Vagina (tissue), 2 donors: ENCODE measurements at places on chromosomes 12 and 14. TPM values are rescaled to one million over a fixed set of nuclear protein-coding genes. Genes with fewer than 3 reads are reported as not detected.

LBHD2 gene
- not detected for total RNA-seq

- no peaks in the 10 kb centered on the region for H3K27me3 ChIP-seq
- H3K36me3 ChIP-seq: peaks cover 67% of the 10 kb centered on the region
- H3K4me3 ChIP-seq: no peak overlapping the region
- no peaks in the 10 kb centered on the region for H3K4me1 ChIP-seq
Observed at GRCh38 chr12:122489038-122489437, 11.7 kb downstream of the ZCCHC8 start.

DNA sequence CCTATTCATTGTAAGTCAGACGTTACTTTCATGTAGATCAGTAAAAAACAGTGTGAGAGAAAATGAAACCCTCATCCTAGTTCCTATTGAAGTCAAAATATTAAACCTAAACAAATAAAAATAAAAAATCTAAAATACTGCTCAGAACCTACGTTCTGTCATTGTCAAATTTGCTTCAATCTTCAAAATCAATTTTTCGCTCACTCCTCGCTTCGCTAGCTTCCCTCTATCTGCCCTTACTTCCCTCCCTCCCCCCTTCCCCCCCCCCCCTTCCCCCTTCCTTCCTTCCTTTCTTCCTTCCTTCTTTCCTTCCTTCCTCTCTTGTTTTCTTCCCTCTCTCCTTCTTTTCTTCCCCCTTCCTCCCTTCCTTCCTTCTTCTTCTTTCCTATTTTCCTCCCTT is 310.9 kb upstream of the PDE3A start:
- no peaks in the 10 kb centered on the region for H3K4me1 ChIP-seq
- H3K27me3 ChIP-seq: no peaks in the 10 kb centered on the region
- H3K4me3 ChIP-seq: no peak overlapping the region
- no peak overlapping the region for H3K27ac ChIP-seq

DNA sequence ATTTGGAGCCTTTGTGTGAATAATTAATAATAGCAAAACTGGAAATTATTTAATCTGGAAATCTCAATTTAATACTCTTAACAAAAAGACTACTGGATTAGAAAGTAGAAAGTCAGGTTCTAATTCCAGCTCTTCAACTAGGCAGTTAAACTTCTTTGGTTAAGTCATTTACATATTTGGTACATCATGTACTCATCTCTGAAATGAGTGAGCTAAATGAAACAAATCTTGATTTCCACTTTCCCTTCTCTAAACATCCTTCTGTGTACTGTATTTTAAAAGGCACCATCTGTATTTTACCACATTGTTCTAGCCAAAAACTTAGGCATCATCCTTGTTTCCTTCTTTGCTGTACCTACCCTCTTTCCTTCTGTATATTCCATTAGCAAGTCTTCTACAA is 26.9 kb downstream of the CRADD start:
- H3K4me1 ChIP-seq: peaks cover 49% of the 10 kb centered on the region
- H3K4me3 ChIP-seq: no peak overlapping the region
- H3K27ac ChIP-seq: peak overlapping the region; percentile 42
- DNase-seq: no peak
- no peaks in the 10 kb centered on the region for H3K27me3 ChIP-seq
- H3K36me3 ChIP-seq: peaks cover 2% of the 10 kb centered on the region

DNA sequence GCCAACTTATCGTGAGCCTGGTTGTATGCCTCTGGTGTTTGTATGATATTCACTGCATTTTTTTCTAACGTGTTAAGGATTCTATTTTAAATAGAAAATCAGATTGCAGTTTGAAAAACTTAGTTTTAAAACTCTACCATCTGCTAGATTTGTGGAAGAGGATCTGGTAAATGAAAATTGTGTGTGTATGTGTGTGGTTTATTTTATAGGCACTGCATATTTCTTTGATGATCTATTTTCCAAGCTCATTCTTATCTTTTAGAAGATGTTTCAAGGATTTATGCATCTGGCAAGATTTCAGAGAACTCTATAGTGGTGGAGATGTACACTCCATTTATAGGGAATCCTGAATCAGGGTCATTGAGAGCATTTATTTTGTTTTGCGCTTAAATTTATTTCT is 69.8 kb downstream of the HMGA2 start:
- H3K27me3 ChIP-seq: no peaks in the 10 kb centered on the region
- H3K4me3 ChIP-seq: no peak overlapping the region
- no peaks in the 10 kb centered on the region for H3K36me3 ChIP-seq
- peaks cover 19% of the 10 kb centered on the region for H3K4me1 ChIP-seq
- DNase-seq: no peak

- H3K27ac ChIP-seq: no peak overlapping the region
- peaks cover 17% of the 10 kb centered on the region for H3K4me1 ChIP-seq
- H3K36me3 ChIP-seq: no peaks in the 10 kb centered on the region
- H3K27me3 ChIP-seq: no peaks in the 10 kb centered on the region
- no peak overlapping the region for H3K4me3 ChIP-seq
- DNase-seq: no peak
Observed at GRCh38 chr12:125981610-125982253, 916.5 kb downstream of the AACS start.

NR4A1 gene
- 465 TPM for total RNA-seq

DNA sequence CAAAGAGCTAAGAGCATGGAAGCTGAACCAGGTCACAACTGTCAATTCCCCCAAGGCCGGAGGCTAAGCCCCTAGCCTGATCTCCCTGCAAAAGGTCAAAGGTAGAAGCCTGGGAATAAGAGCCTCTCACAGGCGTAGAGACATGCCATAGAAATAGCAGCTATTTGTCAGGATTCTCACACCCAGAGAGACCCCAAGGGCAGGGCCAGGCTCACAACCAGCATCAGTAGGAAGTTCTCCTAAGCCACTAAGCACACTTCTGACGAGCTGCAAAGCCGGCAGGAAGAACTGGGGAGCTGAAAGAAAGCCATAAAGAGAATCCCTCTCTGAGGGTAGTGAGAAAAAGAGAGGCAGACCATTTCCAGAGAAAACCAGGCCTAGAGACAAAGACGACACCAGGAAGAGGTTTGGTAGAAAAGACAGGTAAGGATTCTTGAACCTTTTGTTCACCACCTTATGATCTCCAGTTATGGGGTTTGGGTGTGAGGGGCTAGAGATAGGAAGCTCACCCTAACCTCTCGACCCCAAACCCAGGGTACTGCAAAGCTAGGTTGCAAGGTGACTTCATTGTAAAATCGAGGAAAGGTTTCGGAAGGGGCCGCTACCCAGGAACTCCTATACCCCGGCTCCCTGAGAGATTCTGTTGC is 1.0 kb downstream of the SMARCC2 start:
- peak overlapping the region; percentile 94 for H3K27ac ChIP-seq
- H3K36me3 ChIP-seq: no peaks in the 10 kb centered on the region
- H3K4me1 ChIP-seq: peaks cover 28% of the 10 kb centered on the region
- peak overlapping the region; percentile 80 for H3K4me3 ChIP-seq
- DNase-seq: no peak
- H3K27me3 ChIP-seq: no peaks in the 10 kb centered on the region

GRCh38 chr14:61587081-61587713 is 108.1 kb upstream of the HIF1A start:
- H3K27me3 ChIP-seq: no peaks in the 10 kb centered on the region
- peak overlapping the region; percentile 76 for H3K27ac ChIP-seq
- H3K36me3 ChIP-seq: no peaks in the 10 kb centered on the region
- no peak for DNase-seq

RASSF9 gene
- 1.7 TPM for total RNA-seq

DNA sequence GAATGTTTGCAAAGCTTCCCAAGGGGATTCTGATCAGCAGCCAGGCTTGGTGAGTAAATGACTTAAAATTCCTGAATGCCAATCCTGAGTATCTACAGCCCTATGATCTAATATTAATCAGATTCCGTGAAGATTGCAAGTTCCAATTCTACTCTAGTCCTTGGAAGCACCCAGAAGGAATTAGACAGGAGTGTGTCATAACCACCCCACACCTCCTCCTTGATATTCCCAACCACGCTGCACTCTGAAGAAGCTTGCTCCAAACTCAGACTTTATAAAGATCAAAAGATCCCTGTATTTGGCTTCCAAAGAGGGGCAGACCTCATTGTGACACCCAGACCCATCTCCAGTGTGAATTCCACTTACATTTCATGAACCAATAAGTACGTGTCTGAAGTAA is 306.0 kb downstream of the BCL11B start:
- no peaks in the 10 kb centered on the region for H3K4me1 ChIP-seq
- H3K4me3 ChIP-seq: no peak overlapping the region
- no peaks in the 10 kb centered on the region for H3K27me3 ChIP-seq
- no peak overlapping the region for H3K27ac ChIP-seq
- no peaks in the 10 kb centered on the region for H3K36me3 ChIP-seq
- DNase-seq: no peak

LMNTD1 gene
- total RNA-seq: not detected

DNA sequence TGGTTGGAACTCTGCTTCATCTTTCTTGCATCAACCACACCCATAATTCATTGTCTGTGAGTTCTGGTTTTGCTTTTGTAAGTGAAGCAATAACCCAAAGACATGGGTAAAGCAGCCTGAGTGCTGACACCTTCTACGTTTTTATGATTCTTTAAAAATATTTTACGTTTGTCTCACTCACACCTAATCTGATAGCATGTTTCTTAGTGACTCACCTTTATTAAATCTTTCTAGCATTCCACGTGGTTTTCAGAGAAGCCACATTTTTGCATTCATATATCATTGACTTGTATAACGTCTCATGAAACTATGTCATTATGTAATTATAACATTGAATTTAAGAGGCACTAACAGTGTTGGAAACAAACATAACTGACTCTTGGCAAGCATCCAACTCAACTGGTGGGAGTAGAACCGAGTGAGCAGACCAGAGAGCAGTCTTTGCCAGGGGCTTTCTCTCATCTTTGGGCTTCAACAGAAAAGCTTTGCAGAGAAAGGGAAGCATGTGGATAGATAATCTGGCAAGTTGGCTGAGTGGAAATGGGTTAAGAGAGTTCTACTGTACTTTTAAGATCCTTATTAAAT is 118.8 kb downstream of the TPH2 start:
- H3K27ac ChIP-seq: no peak overlapping the region
- no peak overlapping the region for H3K4me3 ChIP-seq
- no peak for DNase-seq
- no peaks in the 10 kb centered on the region for H3K4me1 ChIP-seq
- H3K36me3 ChIP-seq: no peaks in the 10 kb centered on the region
- H3K27me3 ChIP-seq: no peaks in the 10 kb centered on the region

DNA sequence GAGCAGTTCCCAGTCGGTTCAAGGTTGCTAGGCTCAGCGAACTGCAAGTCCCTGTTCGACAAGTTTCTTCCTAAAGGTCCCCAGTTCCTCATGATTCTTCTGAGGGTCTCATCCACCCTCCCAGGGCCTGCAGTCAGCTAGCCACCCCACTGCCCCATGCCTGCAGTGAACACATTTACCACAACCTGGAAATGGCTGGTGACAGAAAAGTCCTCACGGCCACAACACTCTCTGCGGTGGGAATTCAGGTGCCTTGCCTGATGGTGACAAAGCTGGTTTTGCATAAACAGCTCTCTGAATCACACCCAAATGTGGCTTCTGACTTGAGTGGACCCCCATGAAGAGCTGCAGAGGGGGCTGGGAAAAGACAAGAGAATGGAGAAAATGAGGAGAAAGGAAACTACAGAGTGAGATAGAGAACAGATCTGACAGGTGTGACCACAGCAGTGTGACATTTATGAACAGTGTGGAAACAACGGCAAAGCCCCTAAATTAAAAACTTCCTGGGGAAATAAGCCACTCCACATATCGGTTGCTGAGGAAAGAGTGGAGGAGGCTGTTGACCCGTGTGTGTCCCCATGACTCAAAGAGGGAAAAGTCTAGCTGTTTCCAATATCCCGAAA is 1.3 kb upstream of the CD27 start:
- no peak for DNase-seq
- H3K27ac ChIP-seq: no peak overlapping the region
- H3K36me3 ChIP-seq: no peaks in the 10 kb centered on the region
- no peaks in the 10 kb centered on the region for H3K27me3 ChIP-seq

- H3K27ac ChIP-seq: no peak overlapping the region
- DNase-seq: no peak
- H3K4me3 ChIP-seq: no peak overlapping the region
- no peaks in the 10 kb centered on the region for H3K27me3 ChIP-seq
Observed at GRCh38 chr12:131461096-131461495, 249.8 kb upstream of the SFSWAP start.

WBP11 gene
- total RNA-seq: 12.8 TPM

DNA sequence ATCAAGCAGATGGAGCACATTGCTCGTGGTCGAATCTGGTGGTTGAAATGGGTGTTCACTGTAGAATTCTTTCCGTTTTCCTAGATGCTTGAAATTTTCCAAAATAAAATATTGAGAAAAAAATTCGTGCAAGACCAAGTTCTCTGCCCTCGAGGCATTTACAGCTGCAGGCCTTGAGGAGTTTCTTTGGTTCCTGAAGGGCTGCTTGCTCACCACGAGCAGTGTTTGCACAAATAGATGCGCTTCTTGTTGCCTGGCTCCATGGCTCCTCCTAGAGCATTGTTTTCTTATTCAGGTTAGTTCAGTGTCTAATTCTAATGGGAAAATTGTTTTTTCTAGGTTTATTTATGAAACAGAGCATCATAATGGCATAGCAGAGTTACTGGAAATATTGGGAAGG is 74.5 kb upstream of the DYNC1H1 start:
- no peak overlapping the region for H3K4me3 ChIP-seq
- H3K27me3 ChIP-seq: no peaks in the 10 kb centered on the region
- H3K27ac ChIP-seq: no peak overlapping the region
- DNase-seq: no peak

- no peak overlapping the region for H3K27ac ChIP-seq
- no peak for DNase-seq
- no peak overlapping the region for H3K4me3 ChIP-seq
- no peaks in the 10 kb centered on the region for H3K4me1 ChIP-seq
Observed at GRCh38 chr14:63745858-63746425, 18.1 kb upstream of the SGPP1 start.

- H3K4me1 ChIP-seq: peaks cover 50% of the 10 kb centered on the region
- H3K27me3 ChIP-seq: no peaks in the 10 kb centered on the region
- no peak overlapping the region for H3K4me3 ChIP-seq
- no peak for DNase-seq
- H3K27ac ChIP-seq: peak overlapping the region; percentile 77
- no peaks in the 10 kb centered on the region for H3K36me3 ChIP-seq
Observed at GRCh38 chr14:74942608-74943007, 12.8 kb downstream of the PGF start.

MIA2 gene
- 25.3 TPM for total RNA-seq

GRCh38 chr12:104953323-104953722 is 4.8 kb downstream of the SLC41A2 start:
- no peak for DNase-seq
- H3K36me3 ChIP-seq: no peaks in the 10 kb centered on the region

DNA sequence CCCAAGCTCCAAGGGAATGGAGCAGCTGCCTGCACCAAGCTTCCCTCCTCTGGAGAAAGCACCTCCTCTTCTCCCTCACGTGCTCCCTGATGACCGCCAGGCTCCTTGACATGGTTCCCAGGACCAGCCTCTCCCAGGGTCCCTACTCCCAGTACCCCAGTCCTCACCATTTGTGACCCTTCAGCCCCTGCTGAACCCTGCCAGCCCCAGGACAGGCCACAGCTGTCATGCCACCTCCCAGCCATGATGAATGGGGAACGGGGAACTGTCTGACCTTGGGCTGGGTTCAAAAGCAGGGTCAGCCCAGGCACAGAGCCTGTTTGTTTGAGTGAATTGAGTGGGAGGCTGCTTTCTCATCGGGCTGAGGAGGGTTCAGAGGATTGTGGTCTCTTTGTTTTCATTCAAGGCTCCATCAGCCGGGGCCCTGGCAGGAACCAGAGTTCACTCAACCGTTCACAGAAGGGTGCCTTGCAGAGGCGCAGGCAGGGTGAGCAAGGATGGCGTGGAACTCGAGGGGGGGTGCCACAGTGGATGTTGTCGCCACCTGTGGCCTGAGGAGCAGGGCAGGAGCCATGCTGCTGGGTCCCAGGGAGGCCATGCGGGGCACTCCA is 344.5 kb upstream of the SFSWAP start:
- H3K4me3 ChIP-seq: no peak overlapping the region
- peak overlapping the region; percentile 77 for H3K27ac ChIP-seq
- H3K36me3 ChIP-seq: no peaks in the 10 kb centered on the region
- no peak for DNase-seq
- H3K4me1 ChIP-seq: peaks cover 45% of the 10 kb centered on the region
- H3K27me3 ChIP-seq: no peaks in the 10 kb centered on the region
